GM20000 (cell line): ENCODE measurements at places on chromosomes 13 and 19.

- peak; percentile 20 for DNase-seq
These were observed 418.2 kb downstream of the KLF12 start for GRCh38 chr13:73715911-73716510.

- DNase-seq = no peak
These were observed 142.3 kb upstream of the HTR2A start for GRCh38 chr13:47039106-47039505.

GRCh38 chr19:41864374-41864773 is 4.3 kb downstream of the RPS19 start:
- no peak for DNase-seq

DNA sequence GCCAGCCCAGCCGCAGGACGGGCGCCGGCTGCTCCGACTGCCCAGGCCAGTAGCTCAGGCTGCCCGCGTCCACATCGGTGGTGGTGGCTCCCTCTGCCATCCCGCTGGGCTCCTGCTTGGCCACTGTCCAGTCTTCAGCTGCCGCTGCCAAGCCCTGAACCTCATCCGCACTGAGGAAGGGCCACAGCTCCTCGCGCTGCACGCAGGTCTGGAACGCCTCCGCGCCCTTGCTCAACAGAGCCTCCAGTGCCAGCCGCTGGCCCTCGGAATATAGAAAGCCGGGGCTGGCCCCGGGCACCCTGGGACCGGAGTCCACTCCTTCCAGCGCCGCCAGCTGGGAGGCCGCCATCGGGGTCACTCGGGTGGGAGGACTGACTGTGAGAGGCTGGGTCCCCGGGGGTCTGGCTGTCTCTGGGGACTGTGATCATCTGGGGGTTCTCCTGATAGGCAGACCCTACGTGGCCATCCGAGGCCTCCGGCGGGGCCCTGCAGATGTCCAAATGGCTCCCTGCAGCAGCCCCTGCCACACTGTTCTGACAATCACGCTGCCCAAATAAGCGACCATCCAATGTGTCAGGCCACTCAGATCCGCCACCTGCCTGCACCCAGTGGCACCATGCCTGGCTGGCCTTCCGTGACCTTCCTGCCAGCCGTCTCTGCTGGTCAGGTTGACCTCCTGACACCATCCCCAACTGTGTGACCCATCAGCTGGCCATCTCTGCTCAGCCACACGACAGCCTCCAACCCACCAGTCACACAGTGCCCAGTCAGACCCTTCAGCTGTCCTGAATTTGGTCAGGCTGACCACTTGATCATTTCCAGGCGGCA is 1.6 kb downstream of the FAM83E start:
- no peak for DNase-seq

GRCh38 chr13:60268203-60268555 is 104.5 kb upstream of the DIAPH3 start:
- no peak for DNase-seq

- peak; percentile 56 for DNase-seq
These were observed 20.2 kb upstream of the PNMA8B start for GRCh38 chr19:46515879-46516350.

- DNase-seq = no peak
These were observed 825.6 kb downstream of the SLITRK6 start for GRCh38 chr13:84973661-84974060.

DNA sequence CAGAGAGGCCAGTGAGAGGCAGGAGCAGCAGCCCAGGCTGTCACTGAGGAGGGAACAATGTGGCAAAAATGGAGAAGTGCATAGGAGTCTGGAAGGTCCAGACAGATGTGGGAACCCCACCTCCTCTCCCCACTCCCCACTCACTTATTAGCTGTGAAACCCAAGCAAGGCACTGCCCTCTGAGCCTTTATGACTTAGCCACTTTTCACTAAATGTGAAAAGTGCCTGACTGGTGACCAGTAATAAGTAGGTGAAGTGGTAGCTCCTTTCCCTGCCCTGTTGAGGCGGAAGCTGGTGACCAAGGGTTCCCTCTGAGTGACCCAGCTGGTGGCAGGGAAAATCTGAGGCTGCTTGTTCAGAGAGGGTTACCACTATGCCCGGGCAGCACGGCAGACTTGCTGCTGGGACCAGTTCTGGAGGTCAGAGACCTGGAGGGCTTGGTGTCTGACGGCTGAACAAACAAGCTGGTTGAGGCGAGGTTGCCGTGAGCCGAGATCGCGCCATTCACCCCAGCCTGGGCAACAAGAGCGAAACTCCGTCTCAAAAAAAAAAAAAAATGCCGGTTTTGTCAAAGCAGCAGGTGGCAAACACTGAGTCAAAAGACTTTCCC is 80.0 kb downstream of the ZNF429 start:
- no peak for DNase-seq

DNA sequence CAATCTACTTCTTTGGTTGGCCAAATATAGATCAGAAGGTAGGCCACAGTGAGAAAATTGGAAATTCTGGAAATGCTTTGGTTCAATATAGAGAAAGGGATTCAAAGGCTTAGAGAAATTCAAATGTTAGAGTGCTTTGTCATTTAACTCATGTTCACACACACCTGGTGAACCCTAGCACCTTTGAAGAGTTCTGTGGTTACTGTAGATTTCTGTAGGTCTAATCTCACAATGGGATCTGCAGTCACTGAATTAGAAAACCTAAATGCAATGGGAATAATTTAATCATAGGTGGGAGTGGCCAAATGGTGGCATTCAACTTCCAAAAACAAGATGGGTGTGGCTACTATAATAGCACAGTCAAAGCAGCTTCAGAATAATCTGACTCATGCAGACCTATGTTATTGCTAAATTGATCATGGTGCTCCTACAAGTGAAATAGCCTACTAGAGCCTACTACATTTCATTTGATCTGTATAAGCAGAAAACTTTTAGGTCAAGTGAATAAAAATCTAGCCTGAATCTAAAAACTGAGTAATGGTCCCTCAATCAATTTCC is 1152.9 kb downstream of the PCDH9 start:
- no peak for DNase-seq

GRCh38 chr19:16191216-16191908 is 6.2 kb downstream of the FAM32A start:
- no peak for DNase-seq

DNA sequence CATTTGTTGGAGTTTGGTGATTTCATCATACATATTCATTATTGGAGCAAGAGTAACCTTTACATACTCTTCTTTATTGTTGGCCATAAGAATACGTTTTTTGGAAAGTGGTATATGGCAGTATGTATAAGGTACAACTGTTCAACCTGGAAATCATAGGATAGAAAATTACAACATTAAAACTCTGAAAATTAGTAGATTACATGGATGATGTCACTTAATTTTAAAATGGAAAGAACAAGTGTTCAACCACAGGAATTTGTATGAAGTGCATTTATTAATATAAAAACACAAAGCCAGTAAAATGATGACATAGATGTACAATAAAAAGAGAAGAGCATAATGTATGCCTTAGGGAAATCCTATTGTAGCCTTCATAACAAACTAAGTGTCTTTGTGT is 7.3 kb upstream of the ZNF155 start:
- no peak for DNase-seq

DNA sequence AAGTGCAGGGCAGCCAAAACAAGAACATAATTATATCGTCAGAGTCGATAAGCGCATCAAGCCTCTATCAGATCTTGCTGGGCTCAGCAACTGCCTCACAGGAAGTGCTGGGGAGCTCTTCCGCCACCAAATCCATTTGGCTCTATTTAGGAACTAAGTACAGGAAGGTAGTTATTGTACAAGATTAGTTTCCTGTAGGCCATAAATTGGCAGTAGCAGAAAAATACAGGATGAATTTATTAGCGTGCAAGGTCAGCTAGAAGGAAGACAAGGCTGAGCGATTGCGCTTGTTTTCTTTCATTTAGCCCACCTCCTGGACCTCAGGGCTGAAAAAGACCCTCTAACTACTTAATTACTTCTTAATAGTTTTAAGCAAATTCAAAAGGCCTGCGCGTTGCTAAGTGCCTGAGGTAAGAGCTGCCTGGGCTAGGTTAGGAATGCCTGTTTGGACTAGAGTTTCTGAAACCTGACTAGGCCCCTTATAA is 118.5 kb downstream of the IRS2 start:
- no peak for DNase-seq

DNA sequence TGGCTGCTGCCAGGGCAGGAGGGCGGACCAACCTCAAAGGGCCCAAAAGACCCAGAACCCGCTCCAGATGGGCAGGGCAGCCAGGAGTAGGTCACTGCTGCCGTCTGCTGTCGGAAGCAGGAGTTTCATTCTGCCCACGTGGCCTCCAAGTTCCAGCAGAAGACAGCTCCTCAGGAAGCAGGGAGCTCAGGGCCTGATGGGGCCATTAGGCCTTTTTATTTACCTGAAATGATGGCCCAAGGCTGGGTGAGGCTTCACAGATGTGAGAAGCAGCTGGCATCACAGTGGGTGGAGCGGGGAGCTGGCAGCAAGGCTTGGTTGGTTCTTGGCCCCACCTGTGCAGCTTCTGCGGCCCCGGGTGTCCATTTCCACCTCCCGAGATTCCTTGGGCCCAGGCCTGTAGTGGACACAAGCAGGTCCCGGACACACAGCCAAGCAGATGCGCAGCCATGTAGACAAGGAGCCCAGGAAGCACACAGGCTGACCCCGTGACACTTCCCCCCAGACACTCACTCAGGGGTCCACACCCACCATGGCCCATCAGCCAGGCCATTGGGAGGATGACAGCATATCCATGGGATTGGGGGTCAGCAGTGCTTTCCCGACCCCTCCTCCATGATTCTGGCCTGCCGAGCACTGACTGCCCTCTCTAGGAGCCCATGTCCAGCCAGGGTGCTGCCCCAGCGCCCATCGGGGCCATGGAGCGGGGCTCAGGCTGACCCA is 26.4 kb downstream of the C13orf46 start:
- DNase-seq = no peak

DNA sequence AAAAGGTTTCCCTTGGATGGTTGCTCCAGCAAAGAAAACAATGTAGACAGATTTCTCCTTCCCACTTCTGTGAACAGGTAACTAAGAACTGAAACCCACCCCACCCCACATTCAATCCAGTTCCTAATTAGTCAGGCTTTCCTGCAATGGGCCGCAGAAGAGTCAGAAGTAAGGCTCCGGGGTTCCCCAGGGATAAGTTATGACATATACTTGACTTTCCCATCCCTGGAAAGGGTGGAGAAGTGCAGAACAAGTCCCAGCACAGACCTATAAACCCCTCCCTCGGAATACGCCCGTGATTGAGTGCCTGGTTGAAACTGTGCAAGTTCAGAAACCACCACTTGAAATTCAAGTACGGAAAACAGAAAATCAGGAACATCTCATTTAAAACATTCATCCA is 24.9 kb downstream of the RCBTB2 start:
- no peak for DNase-seq

DNA sequence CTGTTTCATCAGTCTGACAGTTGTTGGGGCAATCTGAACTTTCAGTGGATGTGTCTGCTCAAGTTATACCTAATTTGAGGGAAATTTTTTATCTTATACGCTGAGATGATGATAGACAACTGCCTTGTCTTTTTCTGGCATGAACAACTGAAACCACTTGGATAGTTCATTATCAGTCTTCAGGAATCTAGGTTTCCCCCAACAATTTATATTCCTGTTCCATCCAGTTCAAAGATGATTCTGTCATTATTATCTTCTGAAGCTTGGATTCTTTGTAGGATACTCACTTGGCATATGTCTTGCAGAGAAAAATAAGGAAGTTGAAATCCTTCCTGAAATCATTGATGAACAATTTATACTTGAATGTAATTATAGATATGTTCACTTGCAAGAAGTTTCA is 193.7 kb downstream of the LMO7 start:
- no peak for DNase-seq

DNA sequence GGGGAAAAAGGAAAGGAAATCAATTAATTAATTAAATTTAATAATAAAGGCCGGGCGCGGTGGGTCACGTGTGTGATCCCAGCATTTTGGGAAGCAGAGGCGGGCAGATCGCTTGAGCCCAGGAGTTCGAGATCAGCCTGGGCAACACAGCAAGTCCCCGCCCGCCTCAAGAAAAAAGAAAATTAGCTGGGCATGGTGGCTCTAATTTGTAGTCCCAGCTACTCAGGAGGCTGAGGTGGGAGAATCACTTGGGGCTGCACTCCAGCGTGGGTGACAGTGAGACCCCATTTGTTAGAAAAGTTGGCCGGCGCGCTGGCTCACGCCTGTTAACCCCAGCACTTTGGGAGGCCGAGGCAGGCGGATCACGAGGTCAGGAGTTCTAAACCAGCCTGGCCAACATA is 733 bp upstream of the CD320 start:
- DNase-seq = no peak

- no peak for DNase-seq
These were observed 230.1 kb downstream of the DLEU7 start for GRCh38 chr13:50613356-50613831.

DNA sequence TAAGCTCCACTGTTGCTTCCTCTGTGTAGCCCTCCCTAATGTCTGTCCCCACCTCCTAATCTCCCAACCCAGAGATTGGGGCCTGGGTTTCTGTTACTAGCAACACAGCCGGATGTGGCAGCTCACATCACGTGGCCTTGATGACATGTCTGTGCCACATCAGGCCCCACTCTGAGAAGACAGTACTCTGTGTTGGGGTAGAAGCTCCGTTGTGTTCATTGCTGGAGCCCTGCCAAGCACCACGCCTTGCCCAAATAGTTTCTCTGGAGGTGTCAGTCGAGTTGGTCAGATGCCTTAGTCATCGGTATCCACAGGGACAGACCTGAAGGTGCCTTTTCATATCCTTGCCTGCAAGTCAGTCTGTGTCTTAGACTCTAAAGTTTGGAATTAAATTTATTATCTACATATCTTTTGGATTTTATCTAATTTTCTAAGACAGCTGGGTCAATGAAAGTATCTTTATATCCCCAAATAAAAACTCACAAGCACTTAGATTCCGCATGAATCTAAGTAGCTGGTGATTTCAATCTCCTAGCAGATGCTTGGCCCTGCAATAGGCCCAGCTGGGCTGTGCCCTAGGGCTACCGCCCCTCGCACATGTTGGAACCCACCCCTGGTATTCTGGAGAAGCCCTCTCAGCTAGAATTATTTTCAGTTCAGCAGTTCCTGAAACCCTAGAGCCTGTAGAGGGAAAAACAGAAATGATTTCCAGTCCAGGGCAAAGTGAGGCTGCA is 204.0 kb upstream of the TSHZ3 start:
- no peak for DNase-seq

GRCh38 chr13:35791184-35791851 is 314.8 kb upstream of the MAB21L1 start:
- no peak for DNase-seq

DNA sequence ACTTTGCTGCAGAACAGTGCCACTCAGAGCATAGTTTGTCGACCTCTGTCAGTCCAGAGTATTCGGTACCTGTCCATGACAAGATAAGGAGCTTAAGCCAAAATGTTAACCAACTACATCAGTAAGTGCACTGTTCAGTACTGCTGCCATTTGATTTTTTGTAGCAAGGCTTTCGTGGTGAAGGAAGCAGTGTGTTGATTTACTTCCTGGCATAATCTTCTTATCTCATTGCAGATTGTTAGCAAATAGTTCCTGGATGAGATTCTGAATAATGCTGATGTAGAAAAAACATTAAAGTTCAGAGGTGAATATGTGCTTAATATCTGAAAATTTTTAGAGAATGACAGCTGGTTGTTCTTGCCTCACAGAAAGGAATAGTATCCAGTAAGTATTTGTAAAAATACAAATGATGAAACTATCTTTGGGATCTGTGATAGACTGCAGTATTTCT is 85.7 kb downstream of the LRRC63 start:
- no peak for DNase-seq
